ENCODE measurements at places on chromosomes 5 and 9.
A peak's percentile ranks its signal among the peaks of the same experiment; 100 is the strongest.

DNA sequence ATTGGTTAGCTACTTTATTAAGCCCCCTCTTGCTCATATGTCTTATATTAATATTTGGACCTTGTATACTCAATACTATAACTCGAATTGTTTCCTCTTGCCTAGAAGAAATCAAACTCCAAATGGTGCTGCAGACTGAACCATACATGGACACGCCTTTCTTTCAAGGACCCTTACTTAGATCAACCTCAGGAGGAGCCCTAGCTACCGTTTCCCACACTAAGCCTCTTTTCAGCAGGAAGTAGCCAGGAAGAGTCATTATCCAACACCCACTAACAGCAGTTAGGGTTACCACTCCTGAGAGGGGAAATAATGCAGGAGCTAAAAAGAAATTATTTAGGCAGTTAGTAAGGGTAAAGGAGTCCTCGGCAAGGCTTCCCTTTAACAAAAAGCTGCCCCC is 243.8 kb upstream of the PUM3 start:
- DNase-seq = no peak

GRCh38 chr5:32443541-32444430 is 754 bp downstream of the ZFR start:
- peak; percentile 34 for DNase-seq

- no peak for DNase-seq
These were observed 40.2 kb upstream of the PTPN3 start for GRCh38 chr9:109538346-109538745.

DNA sequence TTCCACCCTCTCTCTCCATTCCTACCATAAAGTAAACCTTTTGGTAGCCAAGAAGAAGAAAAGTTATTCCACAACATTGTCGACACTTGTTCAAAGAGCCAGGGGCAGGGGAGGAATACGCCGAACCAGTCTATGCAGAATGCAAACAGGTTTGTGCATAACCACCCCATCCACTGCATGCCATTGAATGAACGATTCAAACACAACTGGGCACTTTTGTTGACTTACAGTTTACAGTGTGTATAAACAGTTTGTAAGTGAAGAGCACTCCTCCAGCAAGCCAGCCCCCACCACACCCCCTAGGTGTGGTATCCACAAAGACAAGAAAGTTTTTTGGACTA is 6.8 kb upstream of the S1PR3 start:
- no peak for DNase-seq

DNA sequence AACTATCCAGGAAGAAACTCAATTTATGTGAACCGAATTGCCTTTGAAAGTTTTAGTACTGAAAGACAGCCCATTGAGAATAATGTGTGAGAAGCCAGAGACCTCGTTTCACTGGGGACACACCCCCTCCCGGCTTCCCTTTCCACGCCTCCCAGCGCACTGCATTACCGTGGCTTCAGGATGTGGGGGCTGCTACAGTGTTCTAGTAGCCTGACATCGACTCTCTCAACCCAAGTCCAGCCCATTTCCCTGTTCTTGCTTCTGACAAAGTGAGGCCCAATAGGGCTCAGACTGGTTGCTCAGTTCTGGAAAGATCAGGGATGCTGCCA is 3.5 kb downstream of the PAX5 start:
- no peak for DNase-seq

GRCh38 chr5:3602785-3603502 is 7.3 kb downstream of the IRX1 start:
- DNase-seq = no peak

DNA sequence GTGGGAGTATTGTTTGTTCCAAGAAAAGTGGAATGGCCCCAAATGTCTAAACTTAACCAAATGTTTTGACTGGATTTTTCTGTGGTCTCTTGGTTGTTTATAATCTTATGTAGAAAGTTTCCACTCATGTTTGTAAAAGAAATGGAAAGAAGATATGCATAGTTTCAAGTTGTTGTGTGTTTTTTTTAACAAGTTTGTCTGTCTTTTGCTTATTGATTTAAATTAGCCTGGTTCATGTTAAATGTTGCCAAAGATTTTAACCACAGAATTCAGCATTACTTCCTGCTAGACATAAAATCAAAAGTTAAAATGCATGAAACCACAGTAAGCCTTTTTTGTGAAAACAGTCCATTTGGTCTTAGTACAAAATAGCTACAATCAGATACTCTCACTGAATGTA is 14.0 kb downstream of the PPWD1 start:
- no peak for DNase-seq

- DNase-seq = no peak
These were observed 18.6 kb upstream of the SLC6A19 start for GRCh38 chr5:1182633-1183423.

- DNase-seq = no peak
These were observed 3.8 kb downstream of the GAS1 start for GRCh38 chr9:86943201-86944113.

GRCh38 chr5:6279607-6280006 is 98.7 kb downstream of the MED10 start:
- no peak for DNase-seq

- no peak for DNase-seq
These were observed 220.0 kb downstream of the PBX3 start for GRCh38 chr9:125966959-125967711.

DNA sequence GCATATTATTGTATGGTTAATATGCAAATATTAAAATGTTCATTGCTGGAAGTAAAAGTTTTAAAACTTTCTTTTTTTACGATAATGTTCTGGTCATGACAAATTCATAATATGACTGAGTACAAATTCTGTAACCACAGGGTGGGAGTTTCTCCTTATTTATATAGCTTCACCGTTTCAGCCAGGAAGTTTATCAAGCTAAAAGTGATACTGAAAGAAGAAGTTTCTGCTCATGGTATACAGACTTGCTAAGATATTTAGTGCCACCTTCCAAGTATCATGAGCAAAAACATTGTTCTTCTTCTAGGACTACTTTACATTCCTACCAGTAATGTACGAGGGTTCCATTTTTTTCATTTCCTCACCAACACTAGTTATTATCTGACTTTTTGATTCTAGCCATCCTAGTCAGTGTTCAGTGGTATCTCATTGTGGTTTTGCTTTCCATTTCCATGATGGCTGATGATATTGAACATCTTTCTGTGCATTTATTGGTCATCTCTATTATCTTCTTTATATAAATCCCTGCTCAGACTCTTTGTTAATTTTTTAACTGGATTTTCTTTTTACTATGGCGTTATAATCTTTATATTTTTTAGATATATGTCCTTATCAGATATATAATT is 94.2 kb upstream of the PRRC1 start:
- DNase-seq = no peak

DNA sequence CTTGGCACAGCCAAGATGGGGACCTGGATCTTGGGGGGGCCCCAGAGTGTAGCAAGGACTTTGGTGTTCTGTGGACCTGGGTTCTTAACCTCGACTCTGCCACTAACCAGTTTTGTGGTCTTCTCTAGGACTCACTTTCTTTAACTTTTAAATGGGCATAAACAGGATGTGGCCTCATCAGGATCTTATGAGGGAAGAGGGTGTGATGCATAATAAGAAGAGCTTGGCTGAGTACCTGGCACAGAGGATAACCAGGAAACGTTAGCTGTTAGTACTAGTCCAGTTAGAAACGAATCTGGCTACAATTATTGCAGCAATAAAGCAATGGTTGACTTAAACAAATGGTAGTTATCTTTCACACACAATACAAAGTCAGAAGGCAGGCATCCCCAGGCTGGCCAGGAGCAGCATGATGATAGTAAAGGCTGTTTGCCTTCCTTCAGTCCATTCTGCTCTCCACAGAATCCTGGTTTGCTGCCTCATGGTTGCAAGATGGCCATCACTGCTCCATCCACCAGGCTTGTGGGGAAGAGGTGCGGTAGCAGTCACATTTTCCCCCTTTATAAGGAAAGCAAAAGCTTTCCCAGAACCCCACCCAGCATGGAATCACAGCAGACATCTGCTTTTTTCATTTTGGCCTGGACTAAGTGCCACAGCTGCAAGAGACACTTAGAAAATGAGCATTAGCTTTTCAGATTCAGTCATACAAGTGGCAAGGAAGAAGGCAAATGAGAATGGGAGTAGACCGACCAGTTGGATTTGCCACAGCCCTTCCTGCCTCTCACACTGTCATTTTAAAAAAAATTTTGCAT is 225.0 kb downstream of the AOPEP start:
- no peak for DNase-seq

- no peak for DNase-seq
These were observed 133.6 kb downstream of the OXCT1 start for GRCh38 chr5:41736641-41737040.

All from stimulated activated CD8-positive, alpha-beta memory T cell treated with anti-CD3 and anti-CD28 coated beads, Interleukin-2, amount 100 ng/mL, for 48 hours (primary cell).